ENCODE measurements at places on chromosomes 3 and 15. TPM values are rescaled to one million over a fixed set of nuclear protein-coding genes. Genes with fewer than 3 reads are reported as not detected.

DNA sequence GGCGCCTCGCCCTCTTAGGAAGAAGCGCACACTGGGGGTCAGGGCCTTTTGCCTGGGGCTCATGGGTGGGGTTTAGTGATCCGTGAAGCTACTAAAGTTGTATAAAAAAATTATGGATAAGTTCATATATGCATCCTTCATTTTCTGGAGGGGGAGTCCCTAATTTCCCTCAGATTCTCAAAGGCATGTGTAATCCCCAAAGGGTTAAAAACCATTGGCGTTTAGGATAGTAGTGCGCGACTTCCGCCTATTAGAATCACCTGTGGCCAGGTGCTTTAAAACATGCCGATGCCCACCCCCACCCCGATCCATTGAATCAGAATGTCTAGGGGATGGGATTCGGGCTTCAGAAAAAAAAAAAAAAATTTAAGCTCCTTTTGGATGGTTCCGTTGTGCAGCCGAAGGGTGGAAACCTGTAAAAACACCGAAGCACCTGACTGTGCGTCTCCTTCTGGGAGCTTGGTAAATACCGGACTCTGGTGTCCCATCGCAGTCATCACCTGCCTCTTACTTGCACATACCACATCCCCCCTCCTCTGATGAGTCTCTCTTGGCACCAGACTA is 570 bp downstream of the APH1B start:
- no peak for DNase-seq

DNA sequence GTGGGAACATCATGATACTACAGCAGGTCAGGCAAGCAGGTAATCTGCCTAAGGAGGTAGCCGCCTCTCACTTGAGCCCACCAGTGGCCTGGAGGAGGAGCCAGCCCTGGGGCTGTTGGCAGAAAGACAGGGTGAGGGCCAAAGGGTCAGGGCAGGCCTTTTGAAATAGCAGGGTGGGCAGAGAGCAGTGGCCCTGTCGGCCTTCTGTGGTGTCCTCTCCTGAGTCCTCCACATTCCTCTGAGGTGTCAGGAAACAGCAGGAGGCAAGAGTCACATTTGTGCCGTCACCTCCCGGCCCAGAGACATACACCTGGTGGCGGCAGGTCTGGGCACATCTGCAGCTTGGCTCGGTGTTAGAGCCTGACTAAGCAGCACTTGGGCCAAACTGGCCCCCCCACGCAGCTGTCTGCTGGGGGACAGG is 3.9 kb upstream of the BNC1 start:
- no peak for DNase-seq

GRCh38 chr15:88627463-88627862 is 6.3 kb downstream of the AEN start:
- no peak for DNase-seq

- no peak for DNase-seq
These were observed 15.6 kb upstream of the UBE2Q2 start for GRCh38 chr15:75827691-75828090.

DNA sequence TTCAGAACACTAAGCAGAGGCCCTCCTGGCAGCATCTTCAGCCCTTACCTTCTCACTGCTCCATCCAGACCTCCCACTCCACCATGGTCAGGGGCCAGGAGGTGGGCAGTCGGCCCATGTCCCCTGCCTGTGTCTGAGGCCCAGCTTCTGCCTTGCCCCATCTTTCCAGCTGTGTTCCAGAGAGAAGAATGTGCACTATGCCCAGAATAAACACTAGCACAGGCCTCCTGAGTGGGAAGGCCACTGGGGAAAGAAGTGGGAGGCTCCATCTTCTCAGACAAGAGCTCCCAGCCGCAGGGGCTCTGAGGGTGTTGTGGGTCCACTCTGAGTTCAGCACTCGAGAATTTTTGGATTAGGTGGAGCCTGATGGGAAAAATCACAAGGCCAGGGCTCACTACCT is 44.5 kb downstream of the ADCY5 start:
- no peak for DNase-seq

- no peak for DNase-seq
These were observed 448 bp downstream of the PLXNB1 start for GRCh38 chr3:48429317-48429959.

DNA sequence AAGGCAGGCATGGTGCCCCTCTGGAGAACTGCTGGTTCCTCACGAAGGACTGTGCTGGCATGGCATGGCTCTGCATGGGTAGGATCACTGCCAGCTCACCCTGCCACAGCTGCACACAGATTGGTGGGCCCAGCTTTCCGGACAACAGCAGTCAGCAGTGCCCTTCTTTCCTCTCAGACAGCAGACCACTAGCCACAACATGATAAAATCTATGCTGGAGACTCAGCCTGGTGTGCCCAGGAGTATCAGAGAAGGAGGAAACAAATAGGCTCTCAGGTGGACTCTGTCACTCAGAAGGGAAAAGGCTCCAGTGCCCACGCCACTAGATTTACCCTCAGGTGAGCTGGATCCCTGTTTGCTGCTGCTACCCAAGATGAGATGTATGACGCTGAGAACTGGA is 4.9 kb downstream of the NMNAT3 start:
- no peak for DNase-seq

DNA sequence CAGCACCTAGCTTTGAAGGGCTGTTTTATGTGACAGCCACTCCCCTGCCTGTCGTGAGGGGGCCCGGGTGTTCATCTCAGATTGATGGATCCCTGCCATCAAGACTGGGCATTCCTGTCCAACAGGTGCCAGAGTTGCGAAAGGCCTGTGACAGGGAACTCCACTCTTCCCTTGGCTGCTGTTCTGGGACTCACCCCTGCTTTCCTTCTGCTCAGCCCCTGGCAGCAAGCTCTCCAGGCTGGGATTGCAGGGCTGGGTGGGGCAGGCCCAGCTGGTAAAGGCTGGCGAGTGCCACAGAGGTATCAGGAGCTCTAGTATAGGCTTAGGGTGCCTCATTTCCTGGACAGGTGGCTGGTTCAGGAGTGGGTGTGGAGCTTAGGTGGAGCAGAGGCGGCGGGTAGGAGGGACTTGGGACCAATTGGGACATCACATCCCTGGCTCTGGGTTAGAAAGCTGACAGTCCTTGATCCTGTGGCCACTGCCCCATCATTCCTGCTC is at the start of gene PLA2G4B:
PLA2G4B (plus strand) TSS at position 448 of the 498 bp plus-strand sequence. CDS start 67 bp downstream, outside the sequence.
- no peak for DNase-seq

DNA sequence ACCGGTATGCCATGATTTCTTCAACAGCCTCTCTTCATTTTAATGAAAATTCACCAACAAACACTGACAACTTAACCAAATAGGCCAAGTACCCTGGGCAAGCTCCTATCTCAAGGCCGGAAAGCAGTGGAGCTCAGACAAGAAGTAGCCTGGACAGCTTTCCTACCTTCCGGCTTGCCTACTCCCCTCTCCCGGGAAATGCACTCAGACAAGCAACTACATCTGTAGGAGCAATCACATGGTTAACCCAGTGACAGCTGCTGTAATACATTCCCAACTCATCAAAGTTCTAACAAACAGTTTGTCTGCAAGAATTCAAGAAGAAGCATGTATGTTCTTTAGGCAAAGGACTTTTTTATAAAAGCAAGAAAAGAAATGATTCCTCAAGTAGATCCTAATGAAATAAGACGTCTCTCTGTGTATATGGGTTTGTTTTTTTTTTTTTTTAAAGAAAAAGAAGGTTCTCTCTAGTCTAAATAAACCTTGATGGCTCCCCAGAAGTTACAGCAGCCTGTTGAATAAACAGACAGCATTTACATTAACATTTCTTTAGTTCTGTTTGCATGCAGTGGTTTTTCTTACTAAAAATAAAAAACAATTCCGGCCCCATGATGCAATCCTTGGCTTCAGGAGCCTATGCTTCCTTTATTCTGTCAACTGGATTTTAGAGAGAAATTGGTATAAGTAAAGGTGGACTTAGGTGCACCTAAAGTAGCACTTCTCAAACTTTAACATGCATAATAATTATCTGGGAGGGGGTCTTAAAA is 278.7 kb downstream of the NEK10 start:
- DNase-seq: no peak

DNA sequence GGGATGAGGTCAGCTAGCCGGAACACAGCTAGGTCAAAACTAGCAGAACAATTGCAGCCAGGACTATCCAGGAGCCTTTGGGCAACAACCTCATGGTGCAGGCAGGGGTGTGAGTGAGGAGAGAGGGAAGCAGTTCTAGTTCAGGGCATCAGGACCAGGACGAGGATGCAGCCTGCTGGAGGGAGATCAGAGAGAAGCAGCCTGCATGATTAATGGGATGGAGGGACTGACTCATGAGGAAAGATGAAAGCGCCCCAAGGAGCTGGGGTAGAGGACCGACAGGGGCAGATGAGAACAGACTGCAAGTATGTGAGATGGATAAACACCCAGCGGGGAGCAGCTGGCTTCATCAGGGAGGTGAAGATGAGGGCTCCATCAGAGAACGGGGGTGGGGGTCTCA is 37.9 kb upstream of the LRTM1 start:
- DNase-seq: no peak

- no peak for DNase-seq
These were observed 107.2 kb downstream of the SNRPN start for GRCh38 chr15:25061808-25062550.

GRCh38 chr15:53107855-53108254 is 317.7 kb upstream of the ONECUT1 start:
- DNase-seq: no peak

DNA sequence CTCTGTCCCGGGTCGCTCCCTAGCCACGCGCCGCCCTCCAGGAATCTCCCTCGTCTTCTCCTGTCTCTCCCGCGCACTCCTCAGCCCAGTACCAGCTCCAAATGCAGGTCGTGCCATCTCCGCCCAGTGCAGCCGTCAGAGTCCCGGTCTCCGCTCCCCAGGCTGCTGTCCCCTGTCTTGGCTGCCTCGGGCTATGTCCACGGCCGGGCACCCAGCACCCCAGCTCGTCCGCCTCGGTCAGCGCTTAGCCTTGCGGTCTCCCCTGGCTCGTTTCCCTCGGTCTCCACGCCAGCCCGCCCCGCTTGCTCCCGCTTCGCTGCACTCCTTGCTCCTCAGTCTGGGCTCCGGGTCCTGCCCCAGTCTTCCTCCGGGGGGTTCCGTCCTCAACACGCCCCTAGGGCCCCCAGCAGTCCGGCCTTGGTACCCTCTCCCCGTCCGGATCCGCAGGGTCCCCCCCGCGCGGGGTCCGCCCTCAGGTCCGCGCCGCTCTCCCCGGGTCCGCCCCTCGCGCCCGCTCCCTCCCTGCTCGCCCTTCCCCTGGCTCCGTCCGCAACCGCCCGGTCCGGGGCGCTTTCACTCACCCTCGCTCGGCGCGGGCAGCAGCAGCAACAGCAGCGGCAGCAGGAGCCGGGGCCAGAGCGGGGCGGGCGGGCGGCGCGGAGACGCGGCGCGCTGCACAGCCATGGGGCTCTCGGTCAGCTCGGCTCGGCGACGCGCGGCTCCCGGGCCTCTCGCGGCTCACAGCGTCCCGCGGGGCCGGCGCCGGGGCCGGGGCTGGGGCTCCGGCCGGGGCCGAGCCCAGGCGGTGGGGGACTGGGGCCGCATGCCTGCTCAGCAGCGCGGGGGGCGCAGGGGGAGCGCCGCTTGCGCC is 462 bp downstream of the IGDCC3 start:
- no peak for DNase-seq

- DNase-seq: no peak
These were observed 208.0 kb downstream of the XXYLT1 start for GRCh38 chr3:195062866-195063540.

- DNase-seq: no peak
These were observed 240.3 kb downstream of the ZIC1 start for GRCh38 chr3:147649475-147649874.

GRCh38 chr3:134483195-134483900 is 2.4 kb downstream of the ANAPC13 start:
- DNase-seq: no peak

GRCh38 chr3:63333815-63334214 is 55.7 kb downstream of the SYNPR start:
- DNase-seq: no peak

GRCh38 chr3:135918600-135918999 is 46.9 kb upstream of the PPP2R3A start:
- DNase-seq: no peak

DNA sequence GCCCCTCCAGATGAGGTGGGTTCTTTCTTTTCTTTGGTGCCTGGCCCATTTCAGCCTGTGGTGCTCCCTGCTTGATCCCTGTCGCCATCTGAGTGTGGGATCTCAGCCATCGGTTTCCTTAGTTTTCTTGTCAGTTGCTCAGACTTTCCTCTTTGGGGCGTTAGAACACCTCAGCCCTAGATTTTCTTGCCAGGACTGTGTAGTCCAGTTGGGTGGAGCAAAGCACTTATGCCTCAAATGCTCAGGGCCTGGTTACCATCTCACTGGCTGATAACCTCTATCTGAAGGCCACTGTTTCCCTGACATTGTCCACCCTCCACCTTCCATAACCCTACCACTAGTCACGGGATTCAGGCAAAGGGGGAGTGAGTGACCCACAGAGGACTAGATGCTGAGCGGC is 208.7 kb upstream of the BHLHE40 start:
- DNase-seq: no peak

- DNase-seq: no peak
These were observed 29.6 kb downstream of the CHAC1 start for GRCh38 chr15:40982855-40983254.

- no peak for DNase-seq
These were observed 18.8 kb downstream of the ATG7 start for GRCh38 chr3:11290743-11291680.

DNA sequence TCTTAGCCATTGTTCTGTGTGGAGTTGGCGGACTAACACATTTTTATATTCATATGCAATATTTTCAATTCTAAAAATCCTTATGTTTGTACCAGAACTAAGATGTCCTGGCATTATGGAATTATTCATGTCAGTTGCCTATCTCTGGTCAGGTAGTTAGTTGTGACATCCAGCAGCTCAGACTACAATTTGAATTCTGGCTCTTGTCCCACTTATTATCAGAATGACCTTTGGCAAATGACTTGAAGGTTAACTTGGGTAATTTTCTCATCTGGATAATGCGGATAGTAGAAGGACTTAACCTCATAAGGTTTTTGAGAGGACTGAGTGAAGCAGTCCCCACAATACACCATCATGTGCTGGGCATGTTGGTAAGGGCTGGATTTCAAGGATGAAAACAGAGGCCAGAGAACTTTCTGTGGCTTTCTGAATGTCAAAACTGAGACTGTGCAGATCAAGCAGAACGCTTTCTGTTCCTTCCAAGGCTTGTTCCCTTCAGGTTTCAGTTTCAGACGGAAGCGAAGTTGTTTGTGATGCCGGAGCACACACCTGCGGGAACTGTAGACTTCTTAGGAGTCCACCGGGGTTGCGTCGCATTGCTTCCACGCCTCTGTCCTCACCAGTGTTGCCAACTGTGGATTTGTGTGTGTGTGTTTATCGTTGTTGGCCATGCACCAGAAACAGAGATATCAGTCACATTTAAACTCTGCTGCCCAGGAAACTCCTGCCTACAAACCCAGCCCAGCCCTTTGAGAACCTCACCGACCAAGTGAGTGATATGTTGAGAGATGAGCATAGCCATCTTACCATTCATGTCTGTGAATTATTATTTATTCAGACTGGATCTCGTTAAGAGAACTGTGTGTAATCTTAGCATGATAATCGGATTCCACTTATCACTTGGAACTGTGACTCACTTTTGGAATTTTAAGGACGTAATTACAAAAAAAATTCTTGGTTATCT is 76.0 kb downstream of the PTPRG start:
- no peak for DNase-seq

GRCh38 chr3:39879581-39879980 is 70.2 kb downstream of the MYRIP start:
- DNase-seq: no peak

- no peak for DNase-seq
These were observed 97.1 kb downstream of the MEX3B start for GRCh38 chr15:81948751-81949150.

GRCh38 chr15:52220251-52220650 is 29.1 kb upstream of the GNB5 start:
- DNase-seq: no peak

The BNC1 gene
- not detected for total RNA-seq

The NR1I2 gene
- 0.39 TPM for total RNA-seq

The GPR27 gene
- 6.9 TPM for total RNA-seq

The GNAT1 gene
- not detected for total RNA-seq

The SMAD6 gene
- total RNA-seq: 46.3 TPM

The GCSAM gene
- 2.0 TPM for total RNA-seq

The ATP10A gene
- 8.1 TPM for total RNA-seq
